ENCODE measurements at places on chromosomes 2 and 18.

GRCh38 chr2:144254342-144255235 lies 265.3 kb downstream of the ZEB2 start:
- DNase-seq = no peak

- DNase-seq = no peak
Observed at GRCh38 chr2:231452799-231453508, 11.3 kb downstream of the NCL start.

DNA sequence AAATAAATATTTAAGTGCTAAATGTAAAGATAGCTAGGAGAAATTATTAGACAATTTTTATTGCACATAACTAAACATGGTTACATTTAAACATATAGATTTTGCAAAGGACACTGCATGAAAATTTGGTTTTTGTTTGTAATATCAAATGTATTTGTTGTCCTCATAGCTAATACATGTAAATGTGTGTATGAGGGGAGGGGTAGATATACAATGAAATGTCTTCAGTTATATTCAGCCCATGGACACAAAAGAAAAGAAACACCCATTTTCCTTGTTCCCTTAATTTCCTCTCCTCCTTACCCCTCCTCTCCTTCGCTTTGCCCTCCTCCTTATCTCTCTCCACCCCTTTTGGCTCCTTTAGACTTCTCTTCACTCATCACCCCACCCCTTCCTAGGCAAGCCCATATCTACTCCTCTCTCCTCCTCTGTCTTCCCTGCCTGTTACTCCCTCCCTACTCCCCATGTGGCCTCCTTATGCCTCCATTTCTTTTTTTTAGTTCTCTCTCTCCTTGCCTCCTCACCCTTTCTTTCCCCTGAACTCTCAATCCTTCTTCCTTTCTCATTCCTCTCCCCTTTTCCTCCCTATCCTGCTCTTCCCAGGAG lies 1.4 kb downstream of the COL3A1 start:
- no peak for DNase-seq

DNA sequence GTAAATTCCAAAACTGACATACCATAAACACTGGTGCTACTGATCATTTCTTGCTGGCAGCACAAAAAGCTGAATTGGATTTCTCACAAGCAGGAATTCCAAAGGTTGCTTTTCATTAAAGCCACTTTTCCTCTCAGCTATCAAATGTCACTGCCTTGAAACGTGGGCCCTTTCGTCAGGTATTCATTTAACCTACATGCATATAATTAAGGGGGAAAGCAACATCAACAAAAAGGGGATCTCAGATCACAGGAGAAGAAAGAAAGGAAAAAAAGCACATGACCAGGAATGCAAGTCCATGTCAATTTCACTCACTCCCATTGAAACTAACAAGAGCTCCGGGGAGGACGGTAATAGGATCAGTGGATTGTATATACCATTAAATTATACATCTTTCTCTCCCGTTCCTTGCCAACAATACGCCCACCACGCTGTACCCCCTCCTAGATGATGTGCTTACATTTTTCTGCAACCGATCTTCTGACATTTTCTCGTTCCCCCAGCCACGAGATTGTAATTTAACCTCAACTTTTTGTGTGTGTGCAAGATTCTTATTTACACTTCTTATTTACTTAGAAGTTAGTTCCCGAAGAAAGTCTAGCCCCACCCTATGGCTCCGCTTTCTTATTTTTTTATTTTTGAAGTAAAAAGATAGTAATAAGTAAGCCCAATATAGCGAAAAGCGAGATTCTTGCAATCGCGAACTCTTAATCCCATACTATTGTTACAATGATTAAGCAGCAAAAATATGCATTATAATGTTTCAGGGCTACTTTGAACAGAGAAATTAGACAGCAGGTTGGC lies 725 bp downstream of the FIGN start:
- DNase-seq = no peak

GRCh38 chr2:11090187-11090586 lies 65.1 kb upstream of the SLC66A3 start:
- DNase-seq = no peak

All from activated CD8-positive, alpha-beta memory T cell treated with anti-CD3 and anti-CD28 coated beads for 4 hours (primary cell).